SK-MEL-5 (cell line): ENCODE measurements at places on chromosomes 13 and 19. TPM values are rescaled to one million over a fixed set of nuclear protein-coding genes. Genes with fewer than 3 reads are reported as not detected.
A peak's percentile ranks its signal among the peaks of the same experiment; 100 is the strongest.

Gene SIGLECL1
- not detected in 2 replicates for total RNA-seq

Gene C3
- not detected in 2 replicates for total RNA-seq

Gene RDH8
- total RNA-seq: 0.53 and 2.4 TPM in 2 replicates

Gene NLRP7
- 0.08 and 0.13 TPM in 2 replicates for total RNA-seq

Gene ZNF490
- total RNA-seq: 5.2 and 5.5 TPM in 2 replicates

DNA sequence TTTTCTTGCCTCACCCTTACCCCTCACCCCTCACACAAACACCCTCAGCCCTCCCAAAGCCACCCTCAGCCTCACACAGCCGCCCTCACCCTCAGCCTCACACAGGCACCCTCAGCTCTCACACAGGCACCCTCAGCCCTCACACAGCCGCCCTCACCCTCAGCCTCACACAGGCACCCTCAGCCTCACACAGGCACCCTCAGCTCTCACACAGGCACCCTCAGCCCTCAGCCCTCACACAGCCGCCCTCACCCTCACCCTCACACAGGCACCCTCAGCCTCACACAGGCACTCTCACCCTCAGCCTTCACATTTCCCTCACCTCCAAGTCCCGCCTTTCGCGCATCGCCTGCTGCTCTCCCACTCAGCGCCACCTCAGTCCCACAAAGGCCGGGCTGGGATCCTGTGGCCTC lies 287 bp upstream of the ZSCAN22 start:
- no peak for DNase-seq

DNA sequence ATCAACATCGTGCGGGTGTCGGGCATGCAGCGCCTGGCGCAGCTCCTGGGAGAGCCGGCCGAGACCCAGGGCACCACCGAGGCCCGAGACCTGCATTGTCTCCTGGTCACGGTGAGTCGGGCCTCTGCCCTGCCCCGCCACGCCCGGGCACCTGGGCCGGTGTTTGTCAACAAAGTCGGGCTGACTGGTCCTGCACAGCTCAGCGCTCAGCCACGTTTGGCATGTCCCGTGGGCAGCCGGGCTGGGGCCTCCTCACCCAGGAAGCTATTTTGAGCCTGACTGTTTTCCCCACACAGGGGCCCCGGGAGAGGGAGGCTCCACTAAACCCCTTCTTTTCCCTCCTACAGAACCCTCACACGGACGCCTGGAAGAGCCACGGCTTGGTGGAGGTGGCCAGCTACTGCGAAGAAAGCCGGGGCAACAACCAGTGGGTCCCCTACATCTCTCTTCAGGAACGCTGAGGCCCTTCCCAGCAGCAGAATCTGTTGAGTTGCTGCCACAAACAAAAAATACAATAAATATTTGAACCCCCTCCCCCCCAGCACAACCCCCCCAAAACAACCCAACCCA lies 1.3 kb downstream of the GADD45B start:
- no peak for DNase-seq

- DNase-seq: no peak
These were observed 112.8 kb downstream of the DLEU7 start for GRCh38 chr13:50730496-50731351.

GRCh38 chr13:112845511-112846144 lies 123.4 kb upstream of the MCF2L start:
- DNase-seq: no peak

DNA sequence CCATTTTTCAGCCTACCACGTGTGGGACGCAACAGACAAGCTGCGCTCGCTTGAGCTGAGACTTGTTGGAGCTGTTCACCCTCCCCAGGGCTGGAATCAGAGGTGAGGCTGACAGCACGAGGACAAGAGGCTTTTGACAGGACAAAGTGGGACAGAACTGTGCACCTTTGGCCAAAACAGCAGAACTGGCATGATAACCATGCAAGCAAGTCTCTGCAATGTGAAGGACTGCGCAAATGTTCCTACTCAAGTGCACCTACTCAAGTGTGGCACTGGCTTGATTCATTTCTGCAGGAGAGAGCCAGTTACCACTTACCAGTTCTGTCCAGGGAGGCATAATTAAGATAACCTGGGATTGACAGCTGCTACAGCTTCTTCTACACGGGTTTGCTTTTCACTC lies 62.2 kb upstream of the TM9SF2 start:
- DNase-seq: no peak

DNA sequence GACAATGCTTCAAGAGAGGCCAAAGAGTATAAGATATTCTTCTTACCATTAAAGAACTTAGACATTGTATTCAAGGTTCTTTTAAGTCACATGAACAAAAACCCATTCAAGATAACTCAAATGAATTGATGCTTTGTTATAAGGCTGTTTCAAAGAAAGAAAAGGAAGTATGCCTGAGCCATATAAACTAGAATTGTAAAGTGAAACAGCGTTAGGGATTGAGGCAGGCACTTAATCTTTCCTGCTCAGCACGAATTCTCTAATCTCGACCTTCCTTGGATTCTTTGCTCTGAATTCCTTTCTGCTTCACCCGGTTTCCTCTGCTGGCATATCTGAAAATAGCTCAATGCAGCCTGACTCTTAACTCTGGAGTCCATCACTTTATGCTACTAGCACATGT lies 595.4 kb downstream of the DIAPH3 start:
- peak; percentile 55 for DNase-seq

DNA sequence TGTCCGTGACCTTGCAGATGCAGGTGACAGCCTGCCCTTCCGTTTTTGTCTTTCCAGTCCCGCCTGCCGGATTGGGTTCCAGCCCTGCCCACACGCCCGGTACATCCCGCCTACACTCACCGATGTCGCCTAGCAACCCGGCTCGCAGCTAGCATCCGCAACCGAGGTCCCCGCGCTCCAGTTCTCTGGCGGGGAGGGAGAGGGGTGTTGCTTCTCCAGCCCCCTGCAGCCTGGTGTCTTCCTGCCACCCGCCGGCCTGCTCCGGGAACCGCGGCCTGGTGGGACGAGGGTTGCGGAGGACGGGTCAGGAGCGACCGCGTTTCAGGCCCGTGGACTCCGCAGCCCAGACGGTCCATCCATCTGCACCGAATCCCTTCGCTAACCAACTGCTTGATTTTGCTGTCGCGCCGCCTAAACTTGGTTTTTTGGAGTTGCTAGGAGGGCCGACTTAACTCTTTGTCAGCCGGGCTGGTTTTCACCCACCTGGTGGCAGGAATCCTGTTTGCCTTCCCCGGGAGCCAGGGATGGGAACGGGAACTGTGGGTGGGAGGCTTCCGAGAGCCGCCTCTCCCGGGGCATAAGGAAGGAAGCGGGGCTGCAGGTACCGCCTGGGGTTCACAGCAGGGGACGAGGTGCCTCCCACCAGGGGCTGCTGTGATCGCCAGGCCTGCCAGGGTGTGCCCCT lies 15.4 kb upstream of the MATK start:
- no peak for DNase-seq

- DNase-seq: no peak
These were observed 920 bp upstream of the ANO8 start for GRCh38 chr19:17335575-17335974.

GRCh38 chr19:36686365-36687213 lies 823 bp upstream of the ZNF567 start:
- DNase-seq: peak; percentile 0

GRCh38 chr19:38374332-38375097 lies at the start of gene PSMD8:
PSMD8 (plus strand) TSS chr19:38374571; CDS start chr19:38374602, 31 bp downstream.
- peak; percentile 99 for DNase-seq
